Activated CD4-positive, alpha-beta T cell treated with anti-CD3 and anti-CD28 coated beads, Interleukin-2, amount 50 U/mL, for 1 hour (primary cell): ENCODE measurements at places on chromosomes 5 and 9.

- no peak for DNase-seq
These were observed 42.4 kb downstream of the STARD4 start for GRCh38 chr5:111469903-111470302.

DNA sequence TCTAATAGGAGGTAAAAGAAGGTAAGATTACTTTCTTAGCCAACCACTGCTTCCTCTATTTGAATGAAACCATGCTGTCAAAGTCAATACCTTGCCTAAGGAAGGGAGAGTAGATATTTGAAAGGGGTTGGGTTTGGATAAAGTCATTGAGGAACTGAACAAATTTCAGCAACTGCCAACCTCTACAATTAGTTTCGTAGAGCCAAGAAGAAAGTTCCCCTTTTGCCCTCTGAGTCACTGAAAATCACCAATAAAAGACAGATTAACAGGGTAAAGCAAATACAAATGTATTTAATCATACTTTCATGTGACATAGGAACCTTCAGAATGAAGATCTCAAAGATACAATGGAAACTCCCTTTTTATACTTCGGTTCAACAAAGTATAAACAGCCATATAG is 615.7 kb downstream of the GABRG2 start:
- no peak for DNase-seq

DNA sequence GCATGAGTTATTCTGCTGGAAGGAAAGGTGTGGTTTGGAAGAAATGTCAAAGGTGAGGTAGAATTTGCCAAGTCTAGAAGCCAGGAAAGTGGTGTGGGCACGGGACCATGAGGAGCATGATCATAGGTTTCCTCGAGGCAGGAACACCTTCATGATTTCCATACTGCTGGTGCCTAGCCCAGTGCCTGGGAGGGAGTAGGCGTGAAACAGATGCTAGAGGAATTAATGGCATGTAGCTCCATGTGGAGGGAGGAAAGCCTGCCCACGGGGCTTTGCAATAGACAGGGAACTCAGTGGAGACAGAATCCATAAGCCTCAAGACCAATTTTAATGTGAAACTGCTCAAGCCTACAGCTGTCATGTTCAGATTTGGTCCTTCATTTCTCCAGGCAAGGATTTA is 35.1 kb downstream of the TTLL11 start:
- no peak for DNase-seq

- no peak for DNase-seq
These were observed 341.7 kb upstream of the TYRP1 start for GRCh38 chr9:12351293-12352044.

GRCh38 chr9:21696411-21696871 is 106.0 kb upstream of the MTAP start:
- DNase-seq = no peak

- DNase-seq = no peak
These were observed 173.5 kb downstream of the SLIT3 start for GRCh38 chr5:169127431-169127830.

DNA sequence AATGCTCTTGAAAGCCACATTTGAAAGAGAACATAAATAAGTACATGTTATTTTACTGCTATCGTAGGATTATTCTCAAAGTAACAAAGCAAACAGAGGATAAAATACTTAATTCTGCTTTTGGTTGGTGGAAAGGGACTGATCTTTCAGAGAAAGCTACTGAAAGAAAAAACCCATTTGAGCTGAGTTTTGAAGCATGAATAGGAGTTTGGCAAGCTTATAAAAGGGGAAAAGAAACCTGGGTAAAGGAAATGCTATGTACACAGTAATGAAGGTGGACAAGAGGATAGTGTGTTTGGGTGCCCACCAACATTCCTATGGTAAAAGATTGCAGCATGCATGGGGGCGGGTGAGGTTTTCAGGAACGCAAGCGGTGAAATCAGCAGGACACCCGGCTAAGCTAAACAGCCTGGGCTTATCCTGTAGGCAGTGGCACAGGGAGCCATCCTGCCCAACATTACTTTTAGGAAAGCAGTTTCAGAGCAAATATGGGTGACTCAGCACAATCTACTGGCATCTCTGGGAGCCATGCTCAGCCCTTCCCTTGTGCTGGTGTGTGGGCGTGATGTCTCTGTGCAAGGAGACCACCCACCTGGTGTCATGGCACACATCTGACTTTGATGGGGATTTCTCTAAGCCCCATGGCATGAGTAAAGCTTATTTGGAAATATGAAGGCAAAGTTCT is 673.9 kb upstream of the KLF4 start:
- no peak for DNase-seq

DNA sequence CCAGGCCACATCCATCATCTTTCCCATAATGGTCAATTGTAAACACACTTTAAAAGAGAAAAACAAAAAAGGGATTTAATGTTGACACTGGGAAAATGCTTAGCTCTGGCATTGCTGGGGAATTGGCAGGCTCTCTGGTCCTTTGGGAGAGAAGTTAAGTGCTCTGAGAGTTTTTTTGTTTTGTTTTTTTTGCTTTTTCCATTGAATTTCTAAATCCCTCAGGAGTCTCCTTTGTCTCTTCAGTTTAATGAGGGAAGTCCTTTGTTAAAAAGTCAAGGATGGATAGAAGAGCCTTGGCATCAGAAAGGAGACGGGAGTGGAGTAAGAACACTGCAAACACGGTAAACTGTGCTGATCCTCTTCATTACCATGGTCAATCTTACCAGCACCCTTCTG is 7.1 kb upstream of the HAND1 start:
- no peak for DNase-seq

GRCh38 chr9:105911104-105911911 is 217.0 kb downstream of the TMEM38B start:
- no peak for DNase-seq

DNA sequence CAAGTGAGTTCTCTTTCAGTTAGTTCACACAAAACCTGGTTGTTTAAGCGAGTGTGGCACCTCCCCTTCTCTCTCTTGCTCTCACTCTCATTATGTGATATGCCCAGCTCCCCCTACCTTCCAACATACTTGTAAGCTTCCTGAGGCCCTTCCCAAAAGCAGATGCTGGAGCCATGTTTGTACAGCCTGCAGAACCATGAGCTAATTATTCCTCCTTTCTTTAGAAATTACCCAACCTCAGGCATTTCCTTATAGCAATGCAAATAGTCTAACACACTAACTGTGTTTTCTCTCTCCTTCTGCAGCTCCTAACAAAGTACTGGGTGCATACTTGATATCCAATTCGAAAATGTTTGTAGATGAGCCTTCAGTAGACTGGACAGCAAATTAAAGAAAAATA is 62.7 kb downstream of the TRIM32 start:
- DNase-seq = no peak

- DNase-seq = no peak
These were observed 44.3 kb downstream of the CYSTM1 start for GRCh38 chr5:140219068-140219991.

- DNase-seq = no peak
These were observed 207.1 kb downstream of the GABRG2 start for GRCh38 chr5:162274679-162275078.

DNA sequence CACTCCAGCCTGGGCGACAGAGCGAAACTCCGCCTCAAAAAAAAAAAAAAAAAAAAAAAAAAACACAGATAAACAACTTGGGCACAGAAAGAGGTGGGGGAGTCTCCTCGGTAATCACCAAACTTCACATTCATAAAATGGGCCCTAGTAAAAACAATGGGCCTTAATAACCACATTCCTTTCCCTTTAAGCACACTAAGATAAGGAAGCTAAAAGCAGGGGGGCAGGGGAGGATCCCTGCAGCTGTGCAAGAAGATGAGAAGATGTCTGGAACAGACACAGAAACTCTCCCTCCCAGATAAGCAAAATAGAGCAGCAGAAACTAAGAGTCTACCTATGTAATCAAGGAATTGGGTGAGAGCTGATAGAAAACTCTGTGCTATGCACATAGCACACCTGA is 111.2 kb upstream of the FAM174A start:
- DNase-seq = no peak

GRCh38 chr5:55620009-55620765 is 85.4 kb upstream of the PLPP1 start:
- DNase-seq = no peak

- DNase-seq = no peak
These were observed 186.7 kb downstream of the SYK start for GRCh38 chr9:90988318-90988717.

DNA sequence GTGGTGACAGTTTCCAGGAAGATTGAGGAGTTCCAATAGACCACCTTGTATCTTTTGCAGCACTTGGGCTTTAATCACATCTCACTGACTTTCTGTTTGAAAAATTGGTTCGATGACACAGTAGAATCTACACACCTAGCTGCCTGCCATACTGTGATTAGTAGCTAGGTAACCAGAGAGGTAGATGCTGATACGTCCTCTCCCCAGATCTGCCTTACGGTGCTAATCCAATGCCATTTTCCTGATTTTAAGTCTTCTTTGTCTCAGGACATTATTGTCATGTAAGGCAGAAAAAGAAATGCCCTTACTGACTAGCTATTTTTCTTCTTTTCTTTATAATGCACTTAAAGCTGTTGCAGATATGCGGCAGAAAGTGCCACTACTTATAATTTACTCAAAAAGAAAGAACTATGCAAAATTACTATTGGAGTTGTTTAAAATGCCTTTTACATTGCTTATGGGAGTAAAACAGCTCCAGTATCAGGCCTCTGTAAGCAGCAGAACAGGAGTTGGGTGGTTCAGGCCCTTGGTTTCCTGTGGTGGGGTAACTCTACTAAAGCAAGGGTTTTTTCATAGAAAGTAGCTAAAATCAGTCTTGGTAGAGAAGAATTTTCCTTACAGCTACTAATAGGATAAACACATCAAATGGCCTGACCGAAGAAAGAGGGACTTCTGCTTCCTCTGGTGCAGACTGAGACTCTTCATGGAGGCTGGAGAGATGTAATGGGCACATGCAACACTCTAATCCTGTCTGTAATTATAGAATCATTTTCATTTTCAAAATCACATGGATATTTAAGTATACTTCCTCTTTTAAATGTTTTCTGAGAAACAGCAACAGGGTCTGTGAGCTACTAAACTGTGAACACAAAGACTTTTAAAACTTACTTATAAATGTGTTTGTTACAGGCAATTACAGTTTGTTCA is 177.2 kb downstream of the MAPKAP1 start:
- no peak for DNase-seq

- no peak for DNase-seq
These were observed 62.3 kb downstream of the ZCCHC7 start for GRCh38 chr9:37182718-37183117.

DNA sequence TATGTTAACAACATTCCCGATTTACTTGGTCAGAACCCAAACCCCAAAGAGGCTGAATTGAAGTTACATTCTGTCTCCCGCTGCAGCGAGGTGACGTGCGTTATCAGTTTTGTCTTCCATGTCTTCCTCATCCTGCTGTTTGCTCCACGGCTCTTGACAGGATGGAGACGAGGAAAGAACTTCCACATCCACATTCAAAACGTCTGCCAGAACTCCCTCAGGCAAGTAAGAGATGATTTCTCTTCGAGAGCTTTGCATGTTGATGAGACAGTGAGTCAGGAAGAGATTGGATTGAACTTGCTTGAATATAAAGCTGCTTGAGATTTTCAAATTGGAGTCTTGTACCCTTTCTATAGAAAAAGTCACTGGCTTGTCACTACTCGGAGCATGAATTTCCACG is 242.6 kb downstream of the AUH start:
- no peak for DNase-seq

DNA sequence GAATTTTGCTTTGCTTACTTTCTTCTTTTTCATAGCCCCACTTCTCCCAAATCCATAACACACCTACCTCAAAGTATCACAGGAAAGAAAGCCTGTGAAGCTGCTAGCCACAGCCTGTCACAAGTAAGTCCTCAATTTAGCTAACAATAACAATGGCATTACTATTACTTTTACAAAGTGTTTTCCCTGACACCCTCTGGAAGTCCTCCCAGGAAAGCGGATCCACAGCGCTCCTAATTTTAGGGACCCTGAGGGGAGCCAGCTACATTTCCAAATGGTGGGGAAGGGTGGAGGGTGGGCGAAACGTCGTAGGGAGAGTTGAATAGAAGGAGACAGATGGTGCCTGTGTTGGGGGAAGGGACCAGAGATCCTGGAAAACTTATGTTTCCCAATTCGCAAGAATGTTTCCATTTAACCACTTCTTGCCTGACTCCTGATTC is 523 bp upstream of the WWC1 start:
- no peak for DNase-seq

GRCh38 chr9:7289773-7290172 is 509.8 kb downstream of the DMAC1 start:
- no peak for DNase-seq

DNA sequence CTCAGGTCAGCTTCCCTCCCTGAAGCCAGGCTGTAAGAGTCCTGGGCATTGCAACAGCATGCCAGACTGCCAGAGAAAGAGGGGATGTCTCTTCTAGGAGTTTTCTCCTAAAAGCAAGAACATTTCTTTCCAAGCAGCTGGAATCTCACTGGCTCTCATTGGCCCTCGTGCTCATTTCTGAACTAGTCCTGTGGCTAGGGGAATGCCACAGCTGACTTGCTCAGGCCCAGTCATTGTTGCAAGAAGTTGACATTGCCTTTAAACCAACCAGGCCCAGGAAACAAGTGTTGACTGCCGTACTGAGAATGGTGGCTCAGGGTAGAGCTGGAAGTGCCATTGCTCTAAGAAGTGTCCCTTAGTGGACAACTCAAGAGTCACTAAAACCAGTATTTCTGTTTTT is 15.0 kb upstream of the CEP120 start:
- no peak for DNase-seq

DNA sequence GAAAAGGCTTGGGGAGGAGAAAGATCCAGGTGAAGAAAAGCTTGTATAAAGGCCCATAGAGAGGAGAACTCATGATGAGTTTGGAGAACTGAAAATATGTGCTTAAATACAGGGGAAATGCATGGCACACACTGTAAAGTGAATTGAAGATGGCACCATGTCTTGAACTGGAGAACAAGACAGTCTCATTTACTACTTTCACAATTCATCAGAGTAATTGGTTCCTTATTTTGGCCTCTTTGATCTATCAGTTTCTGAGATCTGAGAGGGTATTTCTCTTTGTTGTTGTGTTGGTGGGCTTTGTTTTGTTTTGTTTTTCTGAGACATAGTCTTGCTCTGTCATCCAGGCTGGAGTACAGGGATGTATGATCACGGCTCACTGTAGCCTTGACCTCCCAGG is 98.2 kb downstream of the CEMIP2 start:
- DNase-seq = no peak

GRCh38 chr9:21558615-21559401 is 76.7 kb upstream of the IFNE start:
- no peak for DNase-seq

GRCh38 chr9:36734737-36735136 is 162.0 kb downstream of the MELK start:
- no peak for DNase-seq

DNA sequence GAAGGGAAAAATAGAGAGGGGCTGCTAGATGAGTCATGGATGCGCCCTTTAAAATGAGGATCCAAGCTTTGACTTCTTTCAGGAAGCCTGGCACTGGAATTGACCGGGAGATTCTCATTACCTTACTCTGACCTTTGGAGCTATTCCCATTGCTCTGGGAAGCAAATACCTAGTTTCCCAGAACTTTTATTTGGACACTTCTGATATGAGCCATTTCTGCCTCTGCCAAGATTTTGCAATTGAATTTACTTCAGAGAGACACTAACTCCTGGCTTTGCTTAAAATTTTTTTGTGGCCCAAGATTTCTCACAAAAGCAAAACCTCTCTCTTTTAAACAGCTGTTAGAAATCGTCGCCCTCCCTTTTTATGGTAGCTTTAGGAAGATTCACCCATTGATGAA is 15.7 kb upstream of the AGXT2 start:
- no peak for DNase-seq
